ENCODE measurements at places on chromosomes 2 and 18.

- DNase-seq = no peak
Measured at GRCh38 chr18:63539904-63540510, 2.2 kb upstream of the SERPINB12 start.

DNA sequence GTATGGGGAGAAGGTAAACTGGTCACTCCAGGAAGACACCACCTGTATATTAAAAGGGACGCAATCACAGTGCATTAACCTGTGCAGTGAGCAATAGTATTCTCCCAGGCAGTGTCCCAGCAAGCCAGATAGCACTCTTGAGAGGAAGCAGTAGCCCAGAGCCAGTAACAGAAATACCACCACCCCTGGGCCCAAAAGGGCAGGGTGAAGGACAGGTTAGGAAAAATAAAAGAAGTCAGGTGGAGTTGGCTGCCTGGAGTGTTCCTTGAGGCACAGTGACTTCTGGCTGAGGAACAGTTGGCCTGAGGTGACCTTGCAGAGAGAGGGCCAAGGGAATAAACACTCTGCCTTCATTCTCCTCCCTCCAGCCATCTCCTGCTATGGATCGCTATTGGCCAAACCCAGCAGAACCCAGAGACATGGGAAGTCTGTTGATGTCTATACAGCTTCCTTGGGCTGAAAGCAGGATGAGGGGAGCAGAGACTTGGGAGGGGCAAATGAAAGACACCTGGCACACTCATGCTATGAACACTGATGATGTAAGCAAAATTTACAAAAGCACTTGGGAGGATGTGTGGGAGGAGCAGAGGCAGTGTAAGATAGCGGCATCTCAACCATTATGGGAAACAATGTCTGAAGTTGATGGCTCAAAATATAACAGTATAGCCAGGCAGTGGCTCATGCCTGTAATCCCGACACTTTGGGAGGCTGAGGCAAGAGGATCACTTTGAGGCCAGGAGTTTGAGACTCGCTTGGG, 7.5 kb downstream of the C18orf32 start:
- DNase-seq = no peak

DNA sequence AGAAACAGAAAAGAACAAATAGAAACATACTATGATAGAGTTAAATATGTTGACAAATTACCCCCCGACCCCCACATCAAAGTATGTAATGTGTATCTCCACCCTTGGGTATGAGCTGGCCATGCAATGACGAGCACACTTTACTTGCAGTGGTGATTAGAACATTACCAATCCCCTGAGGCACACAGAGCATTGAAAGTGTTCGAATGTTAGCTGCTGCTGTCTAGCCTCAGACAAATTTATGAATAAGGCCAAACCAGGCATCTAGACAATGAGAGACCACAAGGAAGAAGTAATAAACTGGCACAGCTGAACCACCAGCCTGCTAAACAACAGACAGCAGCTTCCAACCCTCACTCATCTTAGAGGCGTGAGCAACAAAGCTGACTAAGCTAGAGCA, 380.5 kb downstream of the DSEL start:
- DNase-seq = no peak

- DNase-seq = no peak
Measured at GRCh38 chr2:202643012-202643858, 8.5 kb downstream of the FAM117B start.

- DNase-seq = no peak
Measured at GRCh38 chr2:39399570-39399969, 37.5 kb downstream of the MAP4K3 start.

GRCh38 chr2:180706694-180707093, 273.7 kb upstream of the UBE2E3 start:
- no peak for DNase-seq

DNA sequence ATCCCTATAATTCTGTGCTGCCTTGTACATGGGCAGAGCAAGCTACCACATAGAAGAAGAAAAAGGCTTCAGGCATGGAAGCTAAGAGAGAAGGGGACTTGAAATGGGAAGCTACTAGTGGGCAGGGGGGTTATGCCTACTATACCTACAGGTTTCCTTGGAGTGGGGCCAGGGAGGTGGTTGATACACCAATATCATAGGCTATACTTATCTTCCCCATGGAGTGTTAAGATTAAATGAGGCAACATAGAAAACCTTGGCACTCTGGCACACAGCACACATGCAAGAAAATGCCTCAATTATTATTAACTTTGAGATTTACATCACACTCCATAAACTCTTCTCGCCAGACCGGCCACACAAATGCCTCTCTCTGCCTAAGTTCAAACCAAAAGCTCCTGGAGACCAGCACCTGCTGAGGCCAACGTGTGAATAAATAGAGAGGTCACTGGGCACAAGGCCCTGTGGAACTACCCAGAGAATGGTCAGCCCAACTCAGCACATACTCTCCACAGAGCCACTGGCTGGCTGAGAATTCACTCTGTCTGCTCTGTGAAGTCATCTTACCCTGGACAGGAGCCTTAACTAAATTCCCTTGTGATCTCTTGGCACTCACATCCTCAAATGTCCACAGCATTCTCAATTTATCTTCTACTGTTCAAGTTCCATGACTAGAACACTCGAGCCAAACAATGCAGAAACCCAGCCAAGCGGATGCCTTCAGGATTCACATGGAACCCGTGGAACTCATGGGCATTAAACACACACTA, 498.7 kb downstream of the BCL11A start:
- DNase-seq = no peak

All from D341Med (cell line).